ENCODE measurements at places on chromosomes 7 and 10.

DNA sequence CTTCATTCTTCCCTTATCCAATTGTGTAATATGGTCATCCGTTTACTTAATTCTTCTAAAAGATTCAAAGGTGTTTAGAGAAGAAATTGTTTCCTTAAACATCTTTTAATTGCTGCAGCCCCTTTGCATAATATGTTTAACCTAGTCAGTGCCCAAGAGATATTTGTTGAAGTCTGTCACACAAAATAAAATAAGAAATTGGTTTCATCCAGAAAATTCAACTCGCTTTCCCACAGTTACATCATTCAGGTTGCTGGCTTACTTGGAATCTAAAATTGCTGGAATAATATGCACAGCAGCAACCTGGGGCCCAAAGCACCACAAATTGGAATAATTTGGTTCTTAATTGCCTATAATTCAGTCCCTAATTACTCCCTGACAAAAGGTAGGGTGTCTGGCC is 155.1 kb upstream of the ETV1 start:
- no peak for DNase-seq

- no peak for DNase-seq
Measured at GRCh38 chr7:116325517-116325916, 115.2 kb downstream of the TES start.

GRCh38 chr7:153510674-153511073 is 541.5 kb upstream of the DPP6 start:
- no peak for DNase-seq

DNA sequence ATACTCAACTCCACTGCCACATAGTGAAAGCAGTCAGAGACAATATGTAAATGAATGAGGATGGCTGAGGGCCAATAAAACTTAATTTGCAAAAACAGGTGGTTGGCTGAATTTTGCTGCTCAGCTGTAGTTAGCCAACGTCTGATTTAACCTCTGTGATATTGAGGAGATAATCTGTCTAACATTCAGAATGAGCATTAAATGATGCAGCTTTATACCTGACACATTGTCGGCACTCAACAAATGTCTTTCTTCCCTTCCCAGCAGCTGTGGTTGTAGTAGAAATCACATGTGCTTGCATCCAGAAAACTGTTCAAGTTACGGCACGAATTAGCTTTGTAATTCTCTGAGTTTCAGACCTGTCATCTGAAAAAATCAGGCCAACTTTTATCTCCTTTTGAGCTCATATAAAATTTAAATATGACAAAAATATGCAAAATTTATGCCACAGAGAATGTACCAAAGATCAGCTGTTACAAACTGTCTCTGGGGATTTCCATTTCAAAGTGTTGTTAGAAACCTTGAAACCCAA is 1239.7 kb downstream of the GATA3 start:
- DNase-seq = no peak

DNA sequence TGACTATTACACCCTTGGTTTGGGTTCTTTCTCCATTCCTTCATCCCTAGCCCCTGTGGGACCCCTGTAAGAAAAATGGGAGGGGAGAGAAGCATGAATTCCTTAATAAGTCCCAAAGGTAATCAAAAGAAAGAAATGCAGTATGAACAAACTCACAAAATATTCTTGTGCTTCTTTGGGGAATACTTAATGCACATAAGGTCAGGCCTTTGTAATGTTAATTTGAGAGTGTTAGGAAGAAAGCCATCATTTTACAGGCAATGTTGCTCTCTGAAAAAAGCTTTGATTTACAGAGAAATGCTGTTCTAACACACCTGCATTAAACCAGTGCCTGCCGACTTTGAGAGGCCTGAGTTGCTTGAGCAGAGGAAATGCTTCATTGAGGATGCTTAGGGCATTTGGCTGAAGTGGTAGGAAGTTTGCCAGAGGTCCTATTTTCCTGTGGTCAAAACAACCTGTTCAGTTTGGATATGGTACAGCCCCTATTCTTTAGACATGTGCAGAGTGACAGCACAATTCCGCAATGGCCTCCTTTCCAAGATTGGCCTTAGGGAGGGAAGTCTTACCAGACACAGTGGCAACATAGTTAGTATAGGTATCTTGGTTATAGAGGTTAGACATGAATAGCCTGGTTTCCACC is 643.4 kb downstream of the AUTS2 start:
- no peak for DNase-seq

- DNase-seq = peak; percentile 2
Measured at GRCh38 chr10:82683945-82684344, 809.0 kb downstream of the NRG3 start.

DNA sequence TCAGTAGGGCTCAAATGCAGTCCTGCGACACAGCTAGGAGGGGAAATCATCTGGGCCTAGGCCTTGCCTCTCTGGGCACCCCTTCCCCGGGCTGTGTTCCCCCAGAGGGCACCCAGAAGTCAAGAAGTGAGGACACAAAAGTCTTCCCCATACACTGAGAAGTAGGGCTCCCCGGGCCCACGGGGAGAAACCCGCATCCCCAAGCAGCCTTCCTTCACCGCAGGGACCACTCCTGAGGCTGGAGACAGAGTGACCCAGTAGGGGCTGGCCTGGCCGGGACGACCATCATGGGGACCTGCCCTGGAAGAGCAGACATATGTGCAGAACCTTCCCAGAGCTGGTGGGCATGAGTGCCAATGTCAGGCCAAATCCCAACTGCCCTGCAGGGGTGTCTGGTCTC is 163.5 kb downstream of the GFRA1 start:
- DNase-seq = no peak

DNA sequence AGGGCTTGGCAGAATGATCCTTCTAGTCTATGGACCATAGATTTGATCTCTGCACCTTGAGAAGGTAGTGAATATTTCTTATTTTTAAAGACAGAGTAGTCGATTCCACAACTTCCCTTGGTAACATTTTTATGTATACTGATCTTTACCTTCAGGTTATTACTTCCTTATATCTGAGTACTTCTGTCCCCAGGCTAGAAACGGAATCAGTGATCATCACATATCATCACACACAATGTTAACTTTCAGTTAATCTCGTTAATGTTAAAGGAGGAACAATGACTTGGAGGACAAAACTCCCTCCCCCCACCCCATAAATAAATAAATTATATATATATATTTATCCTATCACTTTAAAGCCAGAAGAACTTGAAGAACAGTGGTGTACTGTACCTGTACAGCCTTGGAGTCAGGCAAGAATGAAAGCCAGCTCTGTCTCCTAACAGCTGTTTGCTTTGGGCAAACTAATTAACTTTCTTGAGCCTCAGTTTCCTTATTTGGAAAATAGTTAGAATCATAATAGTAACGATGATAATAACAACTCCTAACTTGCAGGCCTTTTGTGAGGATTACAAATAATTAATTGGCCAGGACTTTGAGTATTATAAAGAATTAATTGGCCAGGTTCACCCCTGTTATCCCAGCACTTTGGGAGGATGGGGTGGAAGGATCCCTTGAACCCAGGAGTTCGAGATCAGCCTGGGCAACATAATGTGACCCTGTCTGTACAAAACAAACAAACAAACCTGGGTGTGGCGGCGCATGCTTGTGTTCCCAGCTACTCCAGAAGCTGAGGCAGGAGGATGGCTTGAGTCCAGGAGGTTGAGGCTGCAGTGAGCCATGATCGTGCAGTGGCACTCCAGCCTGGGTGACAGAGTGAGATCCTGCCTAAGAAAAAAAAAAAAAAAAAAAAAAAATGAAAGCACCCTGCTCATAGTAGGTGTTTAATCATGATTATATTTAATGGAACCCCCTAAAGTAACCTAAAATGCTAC is 63.5 kb downstream of the SAMD9 start:
- no peak for DNase-seq

GRCh38 chr10:88106366-88106765 is 242.9 kb downstream of the PTEN start:
- no peak for DNase-seq

- no peak for DNase-seq
Measured at GRCh38 chr7:106405697-106406141, 120.9 kb upstream of the NAMPT start.

GRCh38 chr10:108052981-108053380 is 888.5 kb upstream of the SORCS1 start:
- no peak for DNase-seq

DNA sequence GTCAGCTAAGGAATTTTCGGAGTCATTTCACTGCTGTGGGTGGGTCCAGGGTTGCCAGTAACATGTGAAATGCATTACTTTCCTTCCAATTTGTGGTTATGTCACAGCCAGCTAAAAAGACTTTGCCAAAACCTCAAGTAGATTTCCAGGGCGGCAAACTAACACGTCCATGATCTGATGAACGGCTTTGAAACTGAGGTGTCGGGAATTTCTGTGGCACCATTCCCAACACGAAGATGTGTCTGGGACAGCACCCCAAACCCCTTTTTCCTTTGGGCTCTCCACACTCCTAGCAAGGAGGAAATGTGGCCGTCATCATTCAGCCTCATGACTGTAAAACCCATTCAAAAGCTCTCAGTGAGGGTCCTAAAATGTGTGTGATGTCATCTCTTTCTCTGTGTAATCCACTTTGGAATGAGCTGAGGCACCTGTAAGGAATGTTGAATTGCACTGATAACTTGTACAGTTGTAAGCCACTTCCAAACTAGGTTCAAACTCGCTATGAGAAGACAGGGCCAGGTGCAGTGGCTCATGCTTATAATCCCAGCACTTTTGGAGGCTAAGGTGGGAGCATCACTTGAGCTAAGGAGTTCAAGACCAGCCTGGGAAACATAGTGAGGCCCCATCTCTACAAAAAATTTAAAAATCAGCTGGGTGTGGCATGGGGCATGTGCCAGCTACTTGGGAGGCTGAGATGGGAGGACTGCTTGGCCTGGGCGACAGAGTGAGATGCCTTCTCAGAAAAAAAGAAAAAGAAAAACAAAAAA is 146.1 kb upstream of the FRMD4A start:
- no peak for DNase-seq

DNA sequence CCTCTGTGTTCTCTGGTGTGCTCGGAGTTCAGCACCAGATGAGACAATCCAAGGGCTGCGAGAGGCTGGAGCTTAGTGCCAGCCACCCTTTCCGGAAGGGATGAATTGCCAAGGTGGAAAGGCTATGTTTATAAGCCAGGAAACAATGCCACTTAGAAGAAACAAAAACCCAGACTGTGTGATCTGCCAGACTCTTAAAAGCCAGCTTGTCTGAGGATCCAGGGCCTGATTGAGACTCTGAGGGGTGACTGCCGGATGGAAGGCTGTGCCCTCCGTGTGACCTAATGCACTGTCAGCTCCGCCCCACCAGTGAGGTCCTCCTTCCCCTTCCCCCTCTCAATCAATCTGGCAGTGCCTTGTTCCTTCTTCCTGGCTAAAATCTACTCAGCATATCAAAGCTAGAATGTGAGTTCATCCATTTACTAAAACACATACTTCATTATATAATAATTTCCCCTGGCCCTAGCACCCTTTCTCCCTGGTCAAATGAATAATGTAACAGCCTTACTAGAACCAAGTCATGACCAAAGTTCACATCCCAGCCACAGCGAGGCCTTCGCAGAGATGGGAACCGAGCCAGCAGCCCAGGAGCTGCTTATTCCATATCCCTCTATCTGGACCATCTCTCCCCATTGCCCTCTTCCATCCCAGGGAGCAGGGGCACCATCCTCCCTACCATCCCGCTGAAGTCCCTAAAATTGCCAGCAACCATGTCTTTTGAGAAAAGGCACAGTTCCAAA is 25.5 kb downstream of the FAM107B start:
- DNase-seq = no peak

GRCh38 chr10:75127471-75127870 is 16.0 kb downstream of the SAMD8 start:
- DNase-seq = peak; percentile 39

DNA sequence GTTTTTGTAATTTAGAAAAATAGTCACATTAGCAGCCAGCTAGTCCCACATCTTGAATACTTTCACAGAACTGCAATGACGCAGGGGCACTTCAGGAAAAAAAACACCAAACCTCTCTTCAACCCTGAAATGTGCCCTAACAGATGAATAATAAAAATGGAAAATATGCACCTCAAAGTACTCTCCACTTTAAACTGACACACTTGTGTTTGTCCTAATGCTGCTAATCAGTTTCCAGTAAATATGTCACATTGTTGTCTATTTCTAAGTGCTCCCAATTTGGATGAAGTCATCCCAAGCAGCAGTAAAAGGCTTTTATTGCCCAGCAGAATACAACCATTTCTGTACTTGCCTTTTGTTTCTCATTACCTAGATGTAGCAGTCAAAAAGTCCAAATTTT is 86.7 kb downstream of the PARD3 start:
- DNase-seq = peak; percentile 26

GRCh38 chr10:27944005-27944404 is 54.9 kb downstream of the ODAD2 start:
- DNase-seq = no peak

- no peak for DNase-seq
Measured at GRCh38 chr10:58086144-58086762, 181.4 kb downstream of the IPMK start.

- DNase-seq = no peak
Measured at GRCh38 chr10:116056445-116057293, 216.3 kb downstream of the GFRA1 start.

- peak; percentile 53 for DNase-seq
Measured at GRCh38 chr10:102775201-102775934, 31.6 kb downstream of the WBP1L start.

GRCh38 chr10:56823849-56824248 is 462.8 kb upstream of the ZWINT start:
- DNase-seq = peak; percentile 3

- DNase-seq = no peak
Measured at GRCh38 chr7:17094963-17095574, 203.4 kb upstream of the AHR start.

DNA sequence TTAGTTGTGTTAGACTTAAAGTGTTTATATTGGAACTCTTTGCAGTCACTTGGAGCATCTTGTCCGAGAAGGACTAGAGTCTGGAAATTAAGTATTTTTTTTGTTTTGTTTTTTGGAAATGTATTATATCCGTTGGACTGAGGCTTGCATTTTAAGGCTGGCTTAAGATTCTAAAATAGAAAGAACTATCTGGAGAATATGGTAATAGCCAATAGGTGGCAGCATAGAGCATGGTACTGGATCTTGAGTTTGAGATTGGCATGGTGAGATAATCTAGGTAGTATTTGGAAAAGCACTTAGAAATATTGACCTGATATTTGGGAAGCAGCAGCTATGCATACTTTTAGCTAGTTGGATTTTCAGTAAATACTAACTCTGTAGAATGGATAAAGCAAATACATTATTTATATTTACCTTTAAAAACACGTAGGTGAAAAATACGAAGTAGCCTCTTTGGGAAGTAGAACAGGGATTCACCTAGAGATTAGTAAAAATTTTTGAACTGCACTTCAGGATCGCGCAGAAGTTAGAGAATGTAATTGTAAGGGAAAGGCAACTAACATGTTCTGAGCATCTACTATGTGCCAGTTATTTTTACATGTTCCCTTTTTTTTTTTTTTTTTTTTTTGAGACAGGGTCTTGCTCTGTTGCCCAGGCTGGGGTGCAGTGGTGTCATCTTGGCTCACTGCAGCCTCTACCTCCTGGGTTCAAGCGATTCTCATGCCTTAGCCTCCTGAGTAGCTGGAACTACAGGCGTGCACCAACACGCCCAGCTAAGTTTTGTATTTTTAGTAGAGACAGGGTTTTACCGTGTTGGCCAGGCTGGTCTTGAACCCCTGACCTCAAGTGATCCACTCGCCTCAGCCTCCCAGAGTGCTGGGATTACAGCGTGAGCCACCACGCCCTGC is 78.6 kb downstream of the LCOR start:
- DNase-seq = peak; percentile 34

GRCh38 chr10:21529032-21529910 is 3.8 kb upstream of the SKIDA1 start:
- peak; percentile 56 for DNase-seq

GRCh38 chr7:131555552-131556052 is 826 bp downstream of the PODXL start:
- no peak for DNase-seq

Measured in mesenchymal stem cell (in vitro differentiated cells and primary cell).